Stimulated activated CD4-positive, alpha-beta T cell treated with anti-CD3 and anti-CD28 coated beads, Interleukin-12 subunit alpha, Interleukin-12 subunit beta, amount 100 ng/mL, for 24 hours (primary cell): ENCODE measurements at places on chromosomes 6 and 20.

- DNase-seq, result no peak
These were observed 137.8 kb downstream of the EDN3 start for GRCh38 chr20:59438201-59438600.

GRCh38 chr20:41693136-41693979 is 75.2 kb upstream of the CHD6 start:
- peak; percentile 62 for DNase-seq

GRCh38 chr6:53359843-53360092 is 11.0 kb upstream of the ELOVL5 start:
- no peak for DNase-seq

GRCh38 chr20:57683287-57683686 is 26.5 kb downstream of the PMEPA1 start:
- DNase-seq, result no peak

- DNase-seq, result no peak
These were observed 850 bp upstream of the SMPDL3A start for GRCh38 chr6:122788208-122788607.

- no peak for DNase-seq
These were observed 205.5 kb downstream of the ARHGAP18 start for GRCh38 chr6:129504456-129504855.
